ENCODE measurements at places on chromosomes 7 and 10. TPM values are rescaled to one million over a fixed set of nuclear protein-coding genes. Genes with fewer than 3 reads are reported as not detected.

ATOH7 gene
- not detected for total RNA-seq

CLDN4 gene
- under 0.01 TPM for total RNA-seq

NME8 gene
- not detected for total RNA-seq

C1QL3 gene
- not detected for total RNA-seq

TNS3 gene
- total RNA-seq, result 21.1 TPM

PROSER2 gene
- total RNA-seq, result 9.1 TPM

OPALIN gene
- total RNA-seq, result not detected

ANKRD30A gene
- total RNA-seq, result not detected

CCDC172 gene
- not detected for total RNA-seq

SDK1 gene
- 0.72 TPM for total RNA-seq

ZNF804B gene
- total RNA-seq, result not detected

ZNF25 gene
- 8.1 TPM for total RNA-seq

ATRNL1 gene
- under 0.01 TPM for total RNA-seq

MYO3A gene
- not detected for total RNA-seq

ASB15 gene
- total RNA-seq, result not detected

PARD3 gene
- 22.9 TPM for total RNA-seq

PLCE1 gene
- 3.2 TPM for total RNA-seq

OR2A1 gene
- total RNA-seq, result not detected

ZDHHC16 gene
- 33.8 TPM for total RNA-seq

CLRN3 gene
- not detected for total RNA-seq

SPDYE6 gene
- total RNA-seq, result not detected

RPEL1 gene
- under 0.01 TPM for total RNA-seq

LDB3 gene
- 0.18 TPM for total RNA-seq

ZNF735 gene
- not detected for total RNA-seq

SLC18A3 gene
- 1.3 TPM for total RNA-seq

CHN2 gene
- 1.8 TPM for total RNA-seq

LIPJ gene
- total RNA-seq, result not detected

NPSR1 gene
- not detected for total RNA-seq

TAS2R4 gene
- 0.16 TPM for total RNA-seq

CCDC7 gene
- 1.3 TPM for total RNA-seq

MOGAT3 gene
- not detected for total RNA-seq

PANK1 gene
- 5.2 TPM for total RNA-seq

DDC gene
- not detected for total RNA-seq
